MV-4-11 (cell line): ENCODE measurements at places on chromosomes 13 and 19.

DNA sequence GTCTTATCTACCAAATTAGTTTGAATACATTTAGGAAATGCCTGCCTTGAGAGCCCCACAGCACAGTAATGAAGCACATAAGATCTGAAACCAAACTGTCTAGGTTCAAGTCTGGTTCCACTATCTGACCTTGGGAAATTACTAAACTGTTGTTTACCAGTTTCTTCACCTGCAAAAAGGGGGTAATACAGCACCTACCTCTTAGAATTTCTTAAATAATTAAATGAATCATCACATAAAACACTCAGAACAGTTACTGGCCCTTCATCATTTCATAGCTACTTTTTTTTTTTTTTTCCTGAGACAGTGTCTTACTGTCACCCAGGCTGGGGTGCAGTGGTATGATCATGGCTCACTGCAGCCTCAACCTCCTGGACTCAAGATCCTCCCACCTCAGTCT, 59.6 kb downstream of the USP12 start:
- no peak for DNase-seq

DNA sequence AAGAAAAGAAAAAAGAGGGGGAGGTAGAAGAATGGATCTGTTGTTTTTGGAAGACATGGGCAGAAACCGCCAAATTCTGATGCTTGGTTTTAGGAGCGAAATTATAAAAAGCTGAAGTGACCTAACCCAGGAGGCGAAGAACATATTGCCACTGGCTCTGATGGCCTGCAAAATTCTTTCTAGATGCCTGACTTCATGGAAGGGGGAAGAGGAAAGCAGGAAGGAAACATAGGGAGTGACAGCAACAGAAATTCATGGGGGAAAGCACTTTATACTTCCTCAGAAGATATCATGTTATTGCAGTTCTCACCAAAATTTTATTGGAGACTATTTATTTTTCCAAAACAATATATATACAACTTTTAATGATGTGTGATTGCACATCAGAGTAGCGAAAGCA, 213.5 kb downstream of the DLEU7 start:
- no peak for DNase-seq

- DNase-seq: no peak
Measured at GRCh38 chr13:95954266-95954665, 98.9 kb downstream of the UGGT2 start.

GRCh38 chr13:112842931-112843391, 126.1 kb upstream of the MCF2L start:
- no peak for DNase-seq

GRCh38 chr13:111491659-111492058, 171.2 kb downstream of the TEX29 start:
- DNase-seq: no peak

- DNase-seq: peak; percentile 53
Measured at GRCh38 chr19:41882568-41883462, at the start of gene ARHGEF1. ARHGEF1 (plus strand) TSS chr19:41883184; CDS start chr19:41888083, 4,899 bp downstream.

DNA sequence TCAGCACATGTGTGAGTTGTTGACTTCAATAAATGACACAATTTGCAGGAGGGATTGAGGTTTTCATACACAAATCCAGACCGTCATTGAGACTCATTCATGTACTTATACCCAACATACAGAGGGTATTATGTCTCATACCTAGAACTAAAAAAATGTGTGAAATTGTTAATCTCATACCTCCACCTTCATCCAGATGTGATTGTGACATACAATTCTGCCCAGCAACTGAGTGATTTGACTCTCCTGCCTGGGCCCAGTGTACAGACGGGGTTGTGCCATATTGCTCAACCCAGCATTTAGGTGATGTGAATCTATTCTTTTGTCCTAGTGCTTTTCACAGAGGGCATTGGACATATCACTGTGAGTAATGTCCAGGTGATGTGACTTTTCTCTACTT, 12.6 kb upstream of the ZNF681 start:
- DNase-seq: no peak

- DNase-seq: no peak
Measured at GRCh38 chr13:49549289-49549688, 36.1 kb downstream of the RCBTB1 start.

DNA sequence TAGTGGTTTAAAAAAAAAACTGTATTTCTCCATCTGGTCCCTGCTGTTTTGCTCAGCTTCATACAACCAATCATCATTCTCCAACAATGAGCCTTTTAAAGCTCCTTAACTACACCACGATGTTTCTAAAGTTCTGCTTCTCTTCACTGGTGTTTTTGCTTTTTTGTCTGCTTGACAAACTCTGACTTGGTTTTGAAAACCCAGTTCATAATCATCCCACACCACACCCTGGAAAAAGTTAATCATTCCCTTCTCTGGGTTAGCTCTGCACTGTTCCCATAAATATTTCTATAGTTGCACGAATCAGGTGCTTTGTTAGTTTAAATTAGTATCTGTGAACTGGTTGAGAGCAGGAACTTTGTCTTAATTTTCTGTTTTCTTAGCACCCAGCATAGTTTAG, 217.1 kb downstream of the ENOX1 start:
- no peak for DNase-seq

GRCh38 chr19:778910-779653, 18.2 kb upstream of the PTBP1 start:
- peak; percentile 46 for DNase-seq

DNA sequence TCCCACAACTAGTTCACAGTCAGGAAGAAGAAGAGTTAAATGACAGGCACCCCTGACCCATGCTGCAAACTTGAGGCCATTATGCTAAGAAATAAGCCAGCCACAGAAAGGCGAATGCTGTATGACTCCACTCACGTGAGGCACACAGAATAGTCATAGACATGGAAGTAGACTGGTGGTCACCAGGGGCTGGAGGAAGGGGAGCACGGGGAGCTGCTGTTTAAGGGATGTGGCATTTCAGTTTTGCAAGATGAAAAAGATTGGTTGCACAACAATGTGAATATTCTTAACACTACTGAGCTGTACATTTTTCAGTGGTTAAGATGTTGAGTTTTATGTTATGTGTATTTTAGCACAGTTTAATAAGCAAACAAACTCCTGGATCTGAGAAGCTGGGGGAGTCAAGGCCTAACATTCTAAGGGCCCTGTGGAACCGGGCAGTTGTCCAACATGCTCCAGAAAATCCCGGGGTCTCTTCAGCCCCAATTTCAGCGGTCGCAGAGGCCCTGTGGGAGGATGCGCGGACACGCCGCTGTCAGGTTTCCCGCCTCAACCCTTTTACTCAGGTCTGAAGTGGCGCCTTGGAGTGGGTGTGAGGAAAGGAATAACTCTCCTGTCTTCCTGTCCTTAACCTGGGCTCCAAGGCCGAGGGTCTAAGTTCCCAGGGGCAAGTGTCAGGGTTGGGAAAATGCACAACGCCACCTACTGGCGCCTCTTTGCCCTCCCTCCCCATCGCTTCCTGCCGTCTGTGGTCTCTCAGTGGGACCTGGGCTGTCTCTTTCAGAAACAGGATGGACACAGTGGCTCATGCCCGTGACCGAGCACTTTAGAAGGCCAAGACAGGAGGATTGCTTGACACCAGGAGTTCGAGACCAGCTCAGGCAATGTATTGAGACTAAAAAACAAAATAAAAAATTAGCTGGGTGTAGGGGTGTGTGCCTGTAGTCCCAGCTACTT, 4.4 kb upstream of the TMEM272 start:
- DNase-seq: peak; percentile 66

DNA sequence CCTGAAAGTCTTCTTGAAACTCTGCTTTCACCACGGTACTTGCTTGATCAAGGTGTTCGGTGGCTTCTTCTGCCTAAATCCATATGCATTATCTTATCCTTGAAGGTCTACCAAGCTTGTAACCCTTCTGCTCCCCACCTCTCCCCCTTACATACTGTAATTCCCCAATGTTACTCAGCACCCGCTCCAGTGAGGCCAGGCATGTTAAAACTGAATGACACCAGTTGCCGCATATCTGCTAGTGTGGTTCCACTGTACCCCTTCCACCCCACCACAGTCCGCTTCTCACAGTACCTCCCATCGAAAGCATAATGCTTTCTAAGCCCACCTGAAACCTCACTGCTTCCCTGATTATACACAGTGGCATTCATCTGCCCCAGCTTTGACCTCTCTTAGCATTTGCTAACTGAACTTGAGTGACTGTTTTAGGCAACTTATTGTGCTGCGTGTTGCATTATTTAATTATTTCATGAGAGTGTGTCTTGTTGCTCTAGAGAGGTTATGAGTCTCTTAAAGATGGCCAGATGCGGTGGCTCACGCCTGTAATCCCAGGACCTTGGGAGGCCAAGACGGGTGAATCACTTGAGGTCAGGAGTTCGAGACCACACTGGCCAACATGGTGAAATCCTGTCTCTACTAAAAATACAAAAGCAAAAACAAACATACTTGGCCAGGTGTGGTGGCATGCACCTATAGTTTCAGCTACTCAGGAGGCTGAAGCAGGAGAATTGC, 87.6 kb upstream of the MBNL2 start:
- no peak for DNase-seq

DNA sequence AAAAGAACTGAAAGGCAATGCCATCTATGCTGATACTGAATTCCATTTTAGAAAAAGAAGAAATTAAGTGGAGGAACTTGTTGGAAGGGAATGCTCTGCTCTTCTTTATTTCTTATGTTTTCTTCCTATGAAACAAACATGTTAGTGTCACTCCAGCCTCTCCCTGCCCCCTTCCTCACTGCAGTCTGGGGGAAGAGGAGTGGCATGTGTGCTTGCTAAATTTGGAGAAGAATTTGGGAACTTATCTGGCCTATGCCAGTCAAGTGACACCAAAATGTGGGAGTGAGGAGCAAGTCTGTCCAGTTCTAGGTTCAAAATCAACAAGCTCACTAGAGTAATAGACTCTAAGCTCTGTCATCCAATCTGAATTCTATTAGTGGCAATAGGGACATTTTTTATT, 214.6 kb downstream of the RBM26 start:
- no peak for DNase-seq

DNA sequence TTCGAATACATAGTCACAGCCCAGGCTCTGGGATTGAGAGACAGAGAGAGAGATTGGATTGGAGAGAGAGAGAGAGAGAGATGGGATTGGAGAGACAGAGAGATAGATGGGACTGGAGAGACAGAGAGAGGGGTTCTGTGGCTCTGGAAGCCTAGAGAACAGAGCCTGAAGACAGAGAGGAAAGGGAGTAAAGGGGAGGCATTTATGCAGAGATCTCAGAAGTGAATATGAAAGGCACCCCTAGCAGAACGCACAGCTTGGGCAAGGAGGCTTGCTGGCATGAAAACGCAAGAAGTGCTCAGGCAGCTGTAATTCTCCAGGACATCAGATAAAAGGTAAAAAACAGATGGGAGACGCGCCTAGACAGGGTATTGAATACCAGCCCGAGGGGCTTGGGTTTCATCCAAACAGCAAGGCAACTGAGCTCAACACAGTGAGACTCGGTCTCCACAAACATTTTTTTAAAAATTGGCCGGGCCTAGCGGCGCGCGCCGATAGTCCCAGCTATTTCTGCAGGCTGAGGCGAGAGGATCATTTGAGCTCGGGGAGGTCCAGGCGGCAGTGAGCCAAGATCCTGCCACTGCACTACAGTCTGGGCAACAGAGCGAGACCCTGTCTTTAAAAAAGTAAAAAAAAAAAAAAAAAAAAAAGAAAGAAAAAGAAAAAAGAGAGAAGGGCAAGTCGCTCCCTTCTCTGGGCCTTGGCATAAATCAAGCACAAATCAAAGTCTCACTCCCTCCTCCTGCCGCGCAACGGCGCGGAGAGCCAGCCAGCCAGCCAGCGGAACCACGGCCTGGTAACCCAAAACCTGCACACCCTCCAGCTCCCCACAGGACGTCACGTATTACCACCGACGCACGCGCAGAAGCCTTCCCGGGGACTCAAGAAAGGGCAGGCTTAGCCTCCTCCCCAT, 774 bp upstream of the PPP2R1A start:
- DNase-seq: no peak
